ENCODE measurements at places on chromosomes 16 and 17.
A peak's percentile ranks its signal among the peaks of the same experiment; 100 is the strongest.

DNA sequence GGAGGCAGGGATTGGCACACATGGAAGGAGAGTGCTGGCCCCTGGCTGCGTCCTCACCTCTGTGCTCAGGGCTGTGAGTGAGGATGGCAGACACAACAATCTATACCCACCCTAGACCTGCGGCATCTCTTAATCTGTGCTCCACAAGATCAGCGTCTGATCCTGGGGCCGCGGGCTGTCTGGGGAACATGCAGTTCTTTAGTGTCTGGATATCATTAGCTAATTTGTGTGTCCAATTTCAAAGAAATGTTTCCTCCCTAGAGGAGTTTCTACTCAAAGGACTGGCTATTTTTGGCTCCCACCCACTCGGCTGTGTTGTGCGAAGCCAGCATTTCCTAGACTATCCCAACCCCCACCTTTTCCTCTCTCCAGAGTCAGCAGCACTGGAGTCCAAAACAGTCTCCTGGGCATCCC is 93.8 kb downstream of the GRIN2A start:
- no peak for DNase-seq

DNA sequence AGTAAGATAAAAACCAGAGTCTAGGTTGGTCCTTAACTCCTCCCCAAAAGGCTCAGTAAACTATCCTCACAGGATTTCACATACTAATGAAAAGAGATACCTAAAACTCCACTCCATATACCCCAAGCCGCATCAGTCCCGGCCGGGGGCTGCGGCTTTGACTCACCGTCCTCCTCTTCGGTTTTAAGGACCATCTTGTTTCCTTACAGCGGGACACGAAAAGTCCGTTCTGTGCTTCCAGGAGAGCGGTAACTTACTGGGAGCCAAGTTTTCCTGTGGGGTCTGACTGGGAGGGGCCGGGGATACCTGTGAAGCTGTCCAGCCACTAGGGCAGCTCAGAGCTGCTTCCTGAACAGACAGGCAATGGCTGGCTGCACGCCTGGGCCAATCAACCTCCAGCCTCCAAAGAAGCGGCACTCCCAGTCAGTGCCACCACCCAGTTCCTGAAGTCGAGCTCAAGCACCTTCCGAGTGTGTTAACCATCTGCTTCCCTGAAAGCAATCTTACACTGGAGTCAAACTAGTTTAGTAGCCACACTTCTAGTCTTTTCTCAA is 45.5 kb downstream of the CYTH1 start:
- peak; percentile 66 for DNase-seq

- DNase-seq, result no peak
These were observed 107.6 kb upstream of the LHX1 start for GRCh38 chr17:36829676-36830075.

DNA sequence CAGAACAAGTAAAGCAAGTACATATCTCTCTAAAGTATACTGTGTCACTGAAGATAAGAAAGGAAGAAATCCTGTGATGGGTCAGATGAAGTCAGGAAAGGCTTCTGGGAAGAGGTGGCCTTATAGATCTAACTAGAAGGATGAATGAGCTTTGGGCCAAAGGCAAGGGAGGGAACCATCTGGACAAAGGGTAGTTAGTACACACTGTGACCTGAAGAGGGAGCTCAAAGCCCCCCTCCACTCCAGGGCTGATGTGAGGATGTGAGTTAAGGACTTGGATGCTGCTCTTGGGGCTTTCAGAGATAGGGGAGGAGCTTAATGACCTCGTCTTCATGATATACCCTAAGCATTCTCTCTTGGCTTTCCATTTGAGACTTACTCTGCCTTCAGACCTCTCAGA is 185.3 kb upstream of the CACNG3 start:
- DNase-seq, result no peak

- DNase-seq, result no peak
These were observed 7.4 kb upstream of the SLC13A2 start for GRCh38 chr17:28466001-28466400.

- no peak for DNase-seq
These were observed 15.0 kb downstream of the CA10 start for GRCh38 chr17:52143542-52143941.

- DNase-seq, result no peak
These were observed 6.1 kb upstream of the ANKFY1 start for GRCh38 chr17:4269915-4270314.

- DNase-seq, result no peak
These were observed 16.0 kb downstream of the NDUFAF8 start for GRCh38 chr17:81254955-81255717.

Measured in T-helper 22 cell (primary cell).